ENCODE measurements at places on chromosomes 7 and 10.

- no peak for DNase-seq
Measured at GRCh38 chr10:130761788-130762301, 549.7 kb downstream of the TCERG1L start.

DNA sequence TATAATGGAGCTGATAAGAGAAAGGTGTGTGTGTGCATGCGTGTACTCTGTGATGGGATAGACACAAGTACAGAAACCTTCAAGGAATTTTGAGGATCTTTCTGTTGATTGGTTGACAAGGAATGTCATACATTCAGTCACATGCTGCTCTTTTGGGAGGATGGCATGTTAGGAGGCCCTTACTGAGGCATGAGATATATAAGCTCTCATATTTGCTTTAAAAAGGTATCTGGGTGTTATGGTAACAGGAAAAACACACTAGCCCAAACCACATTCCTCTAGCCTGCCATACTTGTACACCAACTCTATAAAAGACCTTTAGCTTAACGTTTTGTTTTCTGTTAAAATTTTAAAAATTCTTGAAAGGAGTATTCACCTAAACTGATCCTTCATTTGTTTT, 72.5 kb upstream of the EGFR start:
- DNase-seq: no peak

DNA sequence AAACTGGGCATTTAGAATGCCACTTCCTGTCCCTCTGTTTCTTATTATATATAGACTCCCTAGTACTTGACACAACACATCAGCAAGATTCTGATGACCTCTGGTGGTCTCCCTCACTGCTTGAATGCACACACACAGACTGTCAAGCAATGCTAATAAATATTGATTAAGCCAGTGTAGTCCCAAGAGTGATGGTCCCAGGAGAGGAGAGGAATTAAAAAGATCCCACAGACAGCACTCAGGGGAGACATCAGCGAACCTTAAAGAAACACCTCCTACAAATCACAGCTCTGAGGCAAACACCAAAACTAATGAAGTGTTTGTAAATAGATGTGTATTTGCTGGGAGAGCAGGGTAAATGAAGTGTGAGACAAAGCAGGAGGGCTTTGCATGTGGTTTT, 1291.2 kb downstream of the XPNPEP1 start:
- DNase-seq: no peak

DNA sequence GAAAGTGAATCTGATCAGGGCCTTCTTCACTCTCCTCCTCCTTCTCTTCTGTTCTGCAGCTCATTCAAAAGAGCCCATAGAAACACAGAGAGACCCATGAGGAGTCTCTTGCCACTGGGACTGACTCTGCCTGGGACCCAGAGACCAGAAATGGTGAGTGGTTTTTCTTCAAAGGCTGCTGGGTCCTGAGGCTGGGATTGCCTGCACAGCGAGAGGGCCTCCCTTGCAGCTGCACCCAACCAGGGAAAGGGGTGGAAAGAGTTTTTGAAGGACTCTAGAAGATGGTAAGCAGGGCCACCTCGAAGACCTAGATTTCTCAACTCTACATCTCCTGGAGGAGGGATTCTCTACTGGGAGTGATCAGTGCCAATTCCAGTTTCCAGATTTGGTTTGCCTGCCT, 15.5 kb upstream of the HOXA13 start:
- DNase-seq: no peak

DNA sequence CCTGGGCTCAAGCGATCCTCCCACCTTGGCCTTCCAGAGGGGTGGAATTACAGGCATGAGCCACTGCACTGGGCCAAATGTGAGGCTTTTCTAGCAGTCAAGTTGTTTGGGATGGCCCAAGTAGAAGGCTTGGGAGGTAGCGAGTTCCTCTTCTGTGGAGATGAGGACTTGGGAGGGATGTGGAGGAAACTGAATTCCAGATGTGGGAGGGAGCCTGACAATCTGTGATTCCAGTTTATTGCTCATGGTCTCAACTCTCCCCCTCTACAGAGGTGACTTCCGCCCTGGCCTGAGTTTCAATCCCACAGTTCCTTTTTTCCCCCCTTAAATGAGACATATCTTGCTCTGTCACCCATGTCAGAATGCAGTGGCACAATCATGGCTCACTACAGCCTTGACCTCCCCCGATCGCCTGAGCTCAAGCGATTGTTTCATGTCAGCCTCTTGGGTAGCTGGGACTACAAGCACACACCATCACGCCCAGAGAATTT, 3.4 kb downstream of the STYXL1 start:
- DNase-seq: no peak

- peak; percentile 32 for DNase-seq
Measured at GRCh38 chr7:36986948-36987724, 262.8 kb upstream of the AOAH start.

DNA sequence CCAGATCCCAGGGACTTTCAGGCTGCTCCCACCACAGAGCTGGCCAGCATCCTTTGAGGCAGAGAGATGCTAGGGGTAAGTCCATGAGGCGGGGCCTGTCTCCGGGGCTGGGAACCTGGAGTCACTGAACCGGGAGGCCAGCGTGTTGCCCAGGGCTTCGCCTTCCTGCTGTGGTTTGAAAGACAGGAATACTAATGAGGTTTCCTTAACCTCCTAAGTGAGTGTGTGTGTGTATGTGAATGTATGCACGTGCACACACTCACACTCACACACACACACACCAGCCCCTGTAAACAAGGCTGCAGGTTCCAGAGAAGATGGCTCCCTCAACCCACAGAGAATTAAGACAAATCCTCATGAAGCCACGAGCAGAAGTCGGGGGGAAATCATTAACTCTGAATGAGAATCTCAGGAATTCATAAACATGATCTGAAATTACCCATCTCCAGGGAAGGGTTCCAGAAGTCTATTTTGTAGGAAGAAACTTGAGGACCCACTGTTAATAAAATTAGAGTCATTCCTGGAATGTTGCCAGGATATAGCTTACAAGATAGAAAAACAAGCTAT, 20.3 kb upstream of the PFKP start:
- no peak for DNase-seq

GRCh38 chr10:121741248-121741792, 143.1 kb upstream of the FGFR2 start:
- no peak for DNase-seq

- DNase-seq: no peak
Measured at GRCh38 chr7:95028683-95029082, 121.3 kb downstream of the PPP1R9A start.

- no peak for DNase-seq
Measured at GRCh38 chr7:26724795-26725194, 139.6 kb downstream of the SKAP2 start.

- DNase-seq: no peak
Measured at GRCh38 chr7:2521341-2521745, 1.8 kb downstream of the LFNG start.

DNA sequence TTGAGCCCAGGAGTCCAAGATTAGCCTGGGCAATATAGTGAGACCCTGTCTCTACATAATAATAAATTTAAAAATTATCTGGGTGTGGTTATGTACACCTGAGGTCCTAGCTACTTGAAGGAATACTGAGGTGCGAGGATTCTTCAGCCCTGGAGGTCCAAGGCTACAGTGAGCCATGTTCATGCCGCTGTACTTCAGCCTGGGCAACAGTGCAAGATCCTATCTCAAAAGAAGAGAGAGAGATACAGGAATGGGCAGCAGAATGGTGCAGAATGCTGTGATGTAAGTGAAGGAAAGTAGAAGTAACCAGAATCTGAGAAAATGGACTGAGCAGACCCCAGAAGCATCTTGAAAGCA, 62.7 kb upstream of the EXOC4 start:
- no peak for DNase-seq

GRCh38 chr7:87608431-87608830, 7.7 kb upstream of the ABCB1 start:
- no peak for DNase-seq

- DNase-seq: no peak
Measured at GRCh38 chr10:89665302-89665701, 20.3 kb upstream of the PANK1 start.

GRCh38 chr10:98382691-98383101, 32.3 kb downstream of the PYROXD2 start:
- no peak for DNase-seq

- no peak for DNase-seq
Measured at GRCh38 chr10:51421853-51422252, 277.5 kb downstream of the CSTF2T start.

DNA sequence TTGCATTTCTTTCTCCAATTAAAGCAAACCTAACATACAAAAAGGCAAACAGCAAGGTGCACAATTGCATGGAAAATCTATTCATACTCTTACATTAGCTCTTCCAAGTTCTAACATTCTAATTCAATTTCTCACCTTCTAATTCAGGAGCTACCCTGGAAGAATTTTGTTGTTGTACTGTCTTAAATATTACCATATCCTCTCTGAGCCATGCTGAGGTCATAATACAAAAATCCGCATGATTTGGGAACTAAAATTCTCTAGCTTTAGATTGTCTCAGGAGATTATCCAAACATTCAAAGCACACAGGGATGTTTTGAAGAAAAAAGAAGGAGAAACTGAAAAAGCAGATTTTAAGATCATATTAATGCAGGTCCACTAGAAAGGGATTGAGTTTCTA, 229.9 kb downstream of the KIAA1217 start:
- DNase-seq: no peak

GRCh38 chr7:24444666-24445440, 128.4 kb upstream of the PALS2 start:
- no peak for DNase-seq

DNA sequence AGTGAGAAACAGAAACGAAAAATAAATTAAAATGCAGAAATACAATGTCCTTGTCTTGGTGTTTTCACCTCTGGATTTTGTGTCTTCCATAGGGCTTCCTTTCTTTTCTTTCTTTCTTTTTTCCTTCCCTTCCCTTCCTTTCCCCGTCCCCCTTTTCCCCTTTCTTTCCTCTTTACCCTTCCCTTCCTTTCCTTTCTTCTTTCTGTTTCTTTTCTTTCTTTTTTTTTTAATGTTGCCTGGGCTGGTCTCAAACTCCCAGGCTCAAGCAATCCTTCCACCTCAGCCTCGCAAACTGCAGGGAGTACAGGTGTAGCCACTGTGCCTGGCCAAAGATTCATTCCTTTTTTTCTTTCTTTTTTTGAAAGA, 8.8 kb downstream of the ZNF853 start:
- DNase-seq: no peak

- DNase-seq: no peak
Measured at GRCh38 chr10:70544431-70545340, 57.9 kb downstream of the PRF1 start.

DNA sequence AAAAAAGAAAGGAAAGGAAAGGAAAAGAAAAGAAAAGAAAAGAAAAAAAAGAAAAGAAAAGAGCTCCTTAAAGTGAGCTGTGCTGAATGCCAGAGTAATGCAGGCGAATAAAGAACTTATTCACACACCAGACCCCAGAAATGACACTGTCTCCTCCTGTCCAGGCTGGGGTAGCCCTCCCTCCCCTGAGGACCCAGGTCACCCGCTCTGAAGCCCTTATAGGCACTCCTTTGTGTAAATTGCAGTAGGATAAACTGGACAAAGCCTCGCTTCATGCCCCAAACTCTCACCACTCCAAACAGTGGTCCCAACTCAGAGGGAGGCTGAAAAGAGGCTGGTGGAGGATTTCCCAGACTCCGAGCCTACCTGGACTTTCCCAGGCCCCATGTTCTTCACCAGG, 46.3 kb downstream of the PKD1L1 start:
- DNase-seq: no peak

DNA sequence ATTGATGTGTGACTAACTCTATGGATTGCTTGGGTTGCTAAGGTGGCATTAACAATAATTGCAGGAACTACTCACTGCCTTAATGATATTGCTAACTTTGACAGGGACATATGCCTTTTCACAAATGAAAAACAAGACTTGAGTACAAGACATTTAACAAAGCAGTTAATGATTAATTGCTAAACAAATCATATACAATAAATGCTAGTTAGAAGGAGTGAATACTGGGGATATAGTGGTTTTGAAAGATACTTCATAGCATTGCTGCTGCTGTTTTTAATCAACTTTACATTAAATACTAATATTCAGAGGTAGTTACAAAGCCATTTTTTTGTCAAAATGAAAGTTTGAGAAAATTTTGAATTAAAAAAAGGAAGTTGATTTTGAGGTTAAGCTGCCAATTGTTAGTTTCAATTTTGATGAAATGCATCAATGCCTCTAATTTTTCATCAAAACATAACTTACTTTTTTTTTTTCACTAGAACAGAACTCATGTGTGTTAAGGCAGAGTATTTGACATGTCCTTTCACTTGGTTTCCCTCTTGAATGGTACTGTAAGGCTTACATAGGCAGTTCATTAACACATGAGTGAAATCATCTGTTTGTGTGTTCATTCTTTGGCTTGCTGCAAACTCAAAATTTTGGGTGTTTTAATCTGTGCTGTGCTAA, 106.2 kb upstream of the SEMA3D start:
- DNase-seq: no peak

DNA sequence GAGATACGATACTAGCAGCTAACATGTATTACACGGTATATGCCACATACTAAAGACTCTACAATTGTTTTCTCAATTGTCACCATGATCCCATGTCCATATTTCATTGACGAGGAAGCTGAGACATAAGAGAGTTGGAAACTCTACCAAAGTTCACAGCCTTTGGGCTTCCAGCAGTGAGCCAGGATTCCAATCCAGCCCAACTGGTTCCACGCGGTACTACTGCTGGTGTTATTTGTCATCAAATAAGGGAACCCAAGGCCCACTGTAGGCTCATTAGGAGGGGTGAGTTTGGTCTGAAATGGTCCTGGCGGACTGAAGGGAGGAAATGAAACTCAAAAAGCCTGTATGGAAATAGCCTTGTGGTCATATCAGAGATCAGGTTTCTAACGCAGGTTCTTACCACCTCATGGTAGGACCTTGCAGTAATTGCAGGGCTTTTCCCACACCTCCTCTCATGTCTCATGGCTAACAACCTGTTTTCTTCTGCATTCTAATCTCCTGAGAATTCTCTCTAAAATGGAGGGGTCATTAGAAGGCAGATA, 814.6 kb downstream of the LRMDA start:
- no peak for DNase-seq

DNA sequence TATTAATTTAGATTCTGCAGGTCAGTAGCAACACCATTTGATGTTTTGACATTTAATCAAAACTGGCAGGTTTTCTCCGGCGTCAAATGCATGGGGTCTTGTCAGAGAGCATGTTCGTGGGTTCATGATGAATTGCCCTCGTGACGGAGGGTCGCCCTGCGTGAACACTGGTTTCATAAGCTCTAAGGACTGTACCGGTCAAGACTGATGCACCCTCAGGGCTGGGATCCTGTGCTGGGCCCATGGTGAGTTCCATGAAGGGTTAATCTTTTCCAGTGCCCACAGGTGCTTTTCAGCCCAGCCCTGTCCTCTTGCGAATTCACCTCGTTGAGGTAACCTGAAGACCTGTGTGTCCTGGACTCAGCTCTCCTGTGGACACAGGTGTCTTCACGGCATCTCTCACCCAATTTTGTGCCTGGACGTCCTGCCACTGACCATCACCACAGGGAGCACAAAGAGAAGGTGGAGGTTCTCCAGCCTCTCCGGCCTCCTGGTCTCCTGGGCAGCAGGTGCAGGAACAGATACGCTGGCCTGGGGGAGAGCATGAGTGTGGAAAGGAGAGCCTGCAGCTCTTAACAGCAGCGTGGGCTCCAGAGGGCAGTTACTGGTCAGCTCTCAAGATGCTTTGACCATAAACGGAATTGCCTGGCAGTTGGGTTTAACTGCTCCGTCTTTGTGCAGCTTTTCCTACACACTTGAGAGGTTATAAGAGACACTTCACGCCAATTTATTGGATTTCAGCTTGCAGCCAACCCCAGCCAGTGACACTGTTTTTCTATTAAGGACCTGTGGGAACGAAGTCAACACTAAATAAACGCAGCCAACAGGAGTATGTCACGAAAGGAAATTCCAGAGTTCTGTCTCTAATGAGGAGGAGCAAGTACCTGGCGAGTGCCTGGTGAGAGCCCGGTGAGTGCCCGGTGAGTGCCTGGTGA, 37.4 kb upstream of the CFAP46 start:
- DNase-seq: no peak
